ENCODE measurements at places on chromosomes 16 and 17.

DNA sequence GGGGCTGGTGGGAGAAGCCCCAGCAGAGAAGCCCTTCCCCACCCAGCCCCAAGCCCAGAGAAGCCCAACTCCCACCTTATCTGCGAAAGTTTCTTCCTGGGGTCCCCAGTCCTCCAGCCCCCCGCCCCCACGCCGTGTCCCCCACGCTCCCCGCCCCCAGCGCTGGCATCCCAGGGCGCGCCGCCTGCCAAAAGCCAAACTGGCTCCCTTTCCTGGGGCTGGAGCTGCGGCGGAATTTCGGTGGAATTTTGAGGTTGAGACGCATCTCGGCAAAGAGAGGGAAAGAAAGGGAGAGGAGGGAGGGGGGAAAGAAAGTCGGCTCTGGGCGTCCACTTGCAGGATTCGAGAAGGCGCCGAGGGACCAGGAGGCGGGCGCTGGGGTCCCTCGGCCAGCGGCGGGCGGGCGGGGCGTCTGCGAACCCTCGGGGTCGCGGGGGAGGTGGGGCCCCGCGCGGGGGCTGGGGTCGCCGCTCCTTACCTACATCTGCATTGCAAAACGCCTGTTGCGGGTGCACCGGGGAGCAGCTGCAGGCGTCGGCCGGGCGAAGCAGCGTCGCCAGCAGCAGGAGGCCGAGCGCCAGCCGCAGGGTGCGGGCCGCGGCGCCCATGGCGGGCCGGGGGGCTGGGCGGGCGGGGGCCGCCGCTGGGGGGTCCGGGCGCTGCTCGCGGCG lies 571 bp downstream of the TIMP2 start:
- DNase-seq: no peak

DNA sequence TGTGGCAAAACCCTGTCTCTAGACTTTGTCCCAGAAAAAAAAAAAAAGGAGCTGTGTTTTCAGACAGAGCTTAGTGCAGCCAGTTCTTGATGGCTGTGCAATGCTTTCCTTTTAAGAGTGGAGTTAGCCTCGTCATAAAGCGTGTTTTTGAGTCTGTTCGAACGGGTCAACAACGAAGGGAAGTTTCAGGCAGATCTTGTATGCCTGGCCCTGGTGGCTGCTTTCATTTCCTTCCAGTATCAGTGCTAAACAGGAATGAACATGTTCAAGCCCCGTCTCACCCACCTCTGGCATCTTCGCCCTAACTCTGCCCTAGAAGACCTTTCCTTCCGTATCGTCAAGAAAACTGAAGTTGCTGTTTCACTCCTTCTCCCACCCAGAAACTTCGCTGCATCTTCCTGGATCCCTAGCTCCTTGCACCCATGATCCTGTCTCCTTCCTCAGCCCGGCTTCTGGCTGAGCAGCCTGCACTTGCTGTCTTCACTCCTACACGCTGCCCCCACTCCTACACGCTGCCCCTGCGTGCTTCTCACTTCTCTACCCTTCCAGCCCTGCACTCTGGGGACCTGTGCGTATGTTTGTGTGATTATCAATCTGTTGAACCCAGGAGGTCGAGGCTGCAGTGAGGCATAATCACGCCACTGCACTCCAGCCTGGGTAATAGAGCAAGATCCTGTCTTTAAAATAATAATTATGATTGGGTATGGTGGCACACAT lies 55.3 kb downstream of the USP10 start:
- DNase-seq: no peak

DNA sequence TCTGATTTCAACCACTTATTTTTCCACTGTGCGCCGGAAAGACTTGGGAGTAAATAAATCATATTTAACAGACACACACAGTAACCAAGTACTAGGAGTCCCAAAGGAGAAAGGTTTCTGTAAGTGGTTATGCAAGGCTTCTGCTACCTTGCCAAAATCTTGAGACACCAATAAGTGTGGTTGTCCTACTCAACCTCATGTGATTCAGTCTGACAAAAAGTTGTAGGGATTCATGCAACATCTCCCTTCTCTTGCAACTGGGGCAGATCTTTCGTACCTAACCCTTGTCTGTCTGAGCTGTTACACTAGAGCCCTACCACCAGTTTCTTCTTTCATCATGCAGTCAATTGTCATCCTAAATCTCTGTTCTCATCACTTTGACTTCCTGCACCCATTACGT lies 69.9 kb upstream of the NUDT7 start:
- DNase-seq: no peak

- DNase-seq: no peak
Measured at GRCh38 chr16:80046848-80047247, 446.3 kb upstream of the MAF start.

- no peak for DNase-seq
Measured at GRCh38 chr16:82329504-82330192, 159.6 kb upstream of the MPHOSPH6 start.
